Tibial nerve (tissue), 4 donors: ENCODE measurements at places on chromosomes 2 and 18. TPM values are rescaled to one million over a fixed set of nuclear protein-coding genes. Genes with fewer than 3 reads are reported as not detected.

The MALL gene
- total RNA-seq, result 33.3 TPM

The MYCN gene
- total RNA-seq, result 5.0 TPM

The NEU2 gene
- total RNA-seq, result not detected

The DAW1 gene
- 0.59 TPM for total RNA-seq

The MRPL33 gene
- total RNA-seq, result 135 TPM

The NT5C1B gene
- not detected for total RNA-seq

The MEX3C gene
- total RNA-seq, result 29.1 TPM

The NDC80 gene
- total RNA-seq, result 1.5 TPM

The FKBP1B gene
- 5.4 TPM for total RNA-seq

The ANKRD36C gene
- 69.1 TPM for total RNA-seq

The APLF gene
- 11.6 TPM for total RNA-seq
